ENCODE measurements at places on chromosomes 12 and 14. TPM values are rescaled to one million over a fixed set of nuclear protein-coding genes. Genes with fewer than 3 reads are reported as not detected.

DNA sequence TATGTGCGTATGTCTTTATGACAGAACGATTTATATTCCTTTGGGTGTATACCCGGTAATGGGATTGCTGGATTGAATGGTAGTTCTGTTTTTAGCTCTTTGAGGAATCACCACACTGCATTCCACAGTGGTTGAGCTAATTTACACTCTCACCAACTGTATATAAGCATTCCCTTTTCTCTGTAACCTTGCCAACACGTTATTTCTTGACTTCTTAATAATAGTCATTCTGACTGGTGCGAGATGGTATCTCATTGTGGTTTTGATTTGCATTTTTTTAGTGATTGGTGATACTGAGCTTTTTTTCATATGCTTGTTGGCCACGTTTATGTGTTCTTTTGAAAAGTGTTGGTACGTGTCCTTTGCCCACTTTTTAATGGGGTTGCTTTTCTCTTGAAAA lies 49.7 kb downstream of the FRS2 start:
- DNase-seq: no peak

DNA sequence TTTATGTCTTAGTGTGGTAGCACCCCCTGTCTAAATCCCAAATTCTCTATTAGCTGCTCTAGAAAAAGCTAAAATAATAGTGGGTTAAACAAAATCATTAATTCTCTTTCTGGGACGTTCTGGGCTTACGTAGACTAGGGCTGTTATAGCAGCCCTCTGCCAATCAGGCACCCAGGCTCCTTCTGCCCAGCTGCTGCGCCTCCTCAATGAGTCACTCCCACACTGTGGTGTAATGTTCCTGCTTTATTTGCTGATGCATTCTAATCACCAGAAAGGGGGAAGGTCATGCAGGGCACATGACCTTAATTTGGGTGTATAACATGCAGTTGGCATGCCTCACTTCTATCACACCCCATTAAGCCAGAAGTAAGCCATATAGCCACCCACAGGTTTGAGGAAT lies 294.5 kb downstream of the GALC start:
- no peak for DNase-seq

GRCh38 chr12:120928864-120929652 lies 24.9 kb upstream of the SPPL3 start:
- no peak for DNase-seq

GRCh38 chr14:54094765-54095164 lies 138.1 kb upstream of the BMP4 start:
- no peak for DNase-seq

DNA sequence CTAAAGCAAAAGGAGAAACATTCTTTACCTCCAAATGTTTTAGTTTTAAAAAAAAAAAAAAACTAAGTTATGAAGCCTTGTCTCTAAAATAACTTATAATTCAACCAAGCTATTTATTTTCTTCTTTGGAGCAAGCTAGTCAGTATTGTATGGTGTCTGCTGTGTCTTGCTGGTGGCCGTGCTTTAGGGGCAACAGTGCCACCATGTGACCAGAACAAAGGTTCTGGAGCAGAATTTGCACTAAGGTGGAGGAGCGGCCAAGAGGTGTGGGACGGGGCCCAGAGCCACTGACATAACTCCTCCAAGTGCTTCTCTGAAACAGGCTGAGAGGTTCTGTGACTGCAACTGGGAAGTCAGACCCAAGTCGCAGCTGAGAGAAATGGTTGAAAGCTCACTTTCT lies 4.5 kb downstream of the FICD start:
- DNase-seq: no peak

CDCA4 gene
- polyA plus RNA-seq: 2.5 TPM

DNA sequence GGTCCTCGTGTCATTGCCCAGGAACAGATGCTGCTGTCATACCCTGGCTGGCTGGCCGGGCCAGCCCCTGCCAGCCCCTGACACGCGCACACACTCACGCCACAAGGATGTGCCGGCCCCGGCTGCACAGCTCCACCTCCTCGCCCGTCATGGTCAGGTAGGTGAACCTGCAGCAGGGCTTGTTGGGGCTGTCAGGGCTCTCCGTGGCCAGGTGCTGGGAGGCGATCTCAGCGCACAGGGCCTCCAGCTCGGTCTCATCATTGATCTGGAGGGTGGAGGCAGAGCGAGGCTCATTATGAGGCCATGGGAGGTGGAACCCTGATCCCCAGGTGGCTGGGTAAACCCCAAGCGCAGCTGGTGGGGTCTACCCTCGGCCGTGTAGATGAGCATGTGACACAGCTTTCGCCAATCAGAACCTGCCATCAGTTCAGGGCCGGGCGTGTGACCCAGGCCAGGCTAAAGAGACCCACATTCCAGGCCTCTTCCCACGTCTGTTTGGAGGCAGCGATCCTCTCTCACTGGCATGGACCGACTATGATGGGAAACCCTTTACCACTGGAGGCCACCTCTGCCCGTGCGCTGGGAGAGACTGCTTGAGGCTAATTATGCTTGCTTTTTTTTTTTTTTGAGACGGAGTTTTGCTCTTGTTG lies 38.8 kb downstream of the TRAFD1 start:
- DNase-seq: no peak

NGB gene
- not detected for polyA plus RNA-seq

DNA sequence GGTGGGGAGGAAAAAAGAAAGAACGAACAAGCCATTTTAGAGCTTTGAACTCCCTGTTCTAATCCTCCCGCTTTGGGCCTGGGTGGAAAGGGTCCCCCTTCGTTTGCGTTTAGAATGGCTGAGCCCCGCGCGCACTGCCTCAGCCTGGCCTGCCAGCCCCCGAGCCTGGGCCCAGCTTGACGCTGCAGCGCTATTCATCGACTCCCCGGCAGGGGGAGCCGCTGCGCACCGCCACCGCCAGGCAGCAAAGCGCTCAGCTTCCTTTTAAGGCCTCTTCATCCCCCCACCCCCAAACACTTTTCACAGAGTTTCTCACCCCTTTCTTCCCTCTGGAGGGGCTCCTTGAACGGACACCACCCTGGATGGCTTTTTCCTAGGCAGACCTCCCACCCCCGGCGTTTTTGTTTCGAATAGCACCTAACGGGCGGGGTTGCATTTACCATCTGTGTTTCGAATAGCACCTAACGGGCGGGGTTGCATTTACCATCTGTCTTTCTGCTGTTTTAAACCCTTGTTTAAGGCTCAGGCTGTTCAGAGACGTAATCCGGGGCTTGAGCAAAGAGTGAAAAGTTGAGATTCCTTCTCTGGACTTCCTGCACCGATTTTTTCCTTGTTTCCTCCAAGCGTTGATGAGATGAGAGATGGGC lies 56.4 kb upstream of the PIWIL1 start:
- DNase-seq: no peak

DNA sequence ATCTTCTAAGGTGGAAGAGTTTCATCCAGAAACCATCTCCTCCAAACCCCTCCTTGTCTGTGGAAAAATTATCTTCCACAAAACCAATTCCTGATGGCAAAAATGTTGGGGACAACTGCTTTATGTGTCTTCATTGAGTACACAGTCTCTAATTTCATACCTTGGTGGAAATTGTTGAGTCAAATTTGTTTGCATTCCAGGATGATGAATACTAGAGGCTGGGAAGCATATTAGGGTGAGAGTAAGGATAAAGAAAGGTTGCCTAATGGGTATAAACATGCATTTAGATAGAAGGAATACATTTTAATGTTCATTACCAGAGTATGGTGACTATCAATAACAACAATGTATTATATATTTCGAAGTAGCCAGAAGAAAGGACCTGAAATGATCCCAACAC lies 98.2 kb downstream of the C12orf42 start:
- DNase-seq: no peak

DNA sequence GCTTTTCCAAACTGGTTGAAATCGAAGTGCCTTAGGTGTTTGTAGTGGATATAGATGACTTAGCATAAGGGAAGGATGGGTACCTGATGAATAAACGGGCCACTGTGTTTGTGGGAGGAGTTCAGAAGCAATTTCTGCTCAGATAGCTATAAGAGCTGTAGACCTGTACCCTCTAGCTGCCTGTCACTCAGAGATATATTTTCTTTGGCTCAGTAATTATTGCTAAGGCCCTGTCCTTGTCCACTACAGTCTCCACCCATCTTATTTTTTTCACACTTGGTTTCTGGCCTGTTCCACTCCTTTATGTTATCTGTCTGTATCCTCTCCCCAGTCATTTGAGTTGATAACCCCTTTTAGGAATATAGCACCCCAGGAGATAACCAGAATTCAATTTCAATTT lies 74.8 kb upstream of the RMST start:
- no peak for DNase-seq

DBX2 gene
- 0.38 TPM for polyA plus RNA-seq

DNA sequence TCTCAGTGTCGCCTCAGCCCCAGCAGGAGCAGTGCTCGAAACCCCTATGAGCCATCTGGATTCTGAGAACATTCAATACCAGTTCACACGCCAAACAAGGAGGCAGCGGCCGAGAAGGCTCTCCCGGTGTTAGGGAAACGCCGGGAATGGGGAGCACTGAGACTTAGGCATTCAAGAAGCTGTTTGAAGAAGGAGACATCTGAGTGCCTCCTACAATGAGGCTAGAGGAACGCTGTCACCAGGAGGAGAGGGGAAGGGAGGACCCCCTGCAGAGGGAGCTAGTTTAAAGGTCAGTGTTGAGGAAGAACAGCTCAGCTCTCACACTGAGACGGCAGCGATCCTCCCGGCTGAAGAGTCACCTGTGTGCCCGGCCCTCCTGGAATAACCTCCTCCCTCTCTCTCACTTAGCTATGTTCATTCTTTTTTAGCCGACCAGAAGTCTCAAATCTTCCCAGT lies 69.9 kb downstream of the SERPINA3 start:
- no peak for DNase-seq

DNA sequence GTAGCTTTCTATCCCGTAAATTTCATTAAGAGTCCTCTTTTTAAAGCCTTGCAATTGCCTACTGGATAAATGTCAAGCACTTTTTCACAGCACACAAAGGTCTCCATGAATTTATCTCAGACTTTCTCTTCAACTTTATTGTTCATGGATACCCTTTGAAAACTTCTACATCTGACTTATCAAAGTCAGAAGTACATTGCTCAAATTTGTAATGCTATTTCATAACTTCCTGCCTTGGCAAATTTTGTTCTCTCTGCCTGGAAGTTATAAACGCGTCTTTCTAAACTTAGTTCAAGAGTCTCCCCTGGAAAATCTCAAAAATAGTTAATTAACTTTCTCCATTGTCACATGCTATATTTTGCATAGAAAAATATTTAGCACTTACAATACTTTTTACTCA lies 55.9 kb upstream of the RERGL start:
- no peak for DNase-seq

DLK1 gene
- polyA plus RNA-seq: 0.07 TPM

GRCh38 chr12:2044165-2044564 lies 8.6 kb upstream of the CACNA1C start:
- no peak for DNase-seq

DNA sequence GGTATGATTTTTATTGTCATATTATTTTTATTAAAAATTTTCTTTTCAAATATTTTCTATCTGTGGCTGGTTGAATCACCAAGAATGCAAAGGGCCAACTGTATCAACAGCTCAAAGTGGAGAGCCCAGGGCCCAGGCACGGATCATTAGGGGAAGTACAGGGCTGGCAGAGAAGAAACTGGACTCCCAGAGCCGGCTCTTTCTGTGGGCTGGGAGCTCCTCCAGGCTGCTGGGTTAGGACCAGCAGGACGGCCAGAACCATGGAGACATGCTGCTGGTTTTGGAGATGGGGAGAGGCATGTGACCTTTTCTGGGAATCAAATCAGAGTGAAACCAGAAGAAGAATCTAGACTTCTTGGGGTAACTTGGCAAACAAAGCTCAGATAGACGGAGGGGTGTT lies 220.5 kb downstream of the CACNA1C start:
- DNase-seq: peak; percentile 90

DCAF11 gene
- 33.1 TPM for polyA plus RNA-seq

SERPINA9 gene
- not detected for polyA plus RNA-seq

DNA sequence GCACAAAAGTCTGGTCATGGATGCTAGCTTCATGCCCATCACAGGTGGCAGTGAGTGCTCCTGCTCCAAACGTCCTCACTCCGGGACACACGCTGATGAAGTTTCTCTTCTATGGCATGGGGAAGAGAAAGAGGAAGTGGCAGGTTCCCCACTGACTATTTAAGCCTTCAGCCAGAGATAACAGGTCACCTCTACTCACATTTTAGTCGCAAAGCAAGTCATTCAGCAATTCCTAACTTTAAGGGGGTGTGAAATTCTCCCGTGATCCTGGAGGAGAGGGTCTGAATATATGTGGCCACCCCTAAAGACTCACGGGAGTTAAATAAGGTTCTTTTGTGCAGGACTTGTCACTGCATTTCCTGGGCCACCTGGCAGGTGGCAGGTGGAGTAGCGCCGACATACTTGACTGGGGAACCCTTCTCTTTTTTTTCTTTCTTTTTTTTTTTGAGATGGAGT lies 18.8 kb upstream of the RCOR1 start:
- no peak for DNase-seq

- DNase-seq: no peak
Measured at GRCh38 chr12:106580671-106581508, 1.9 kb upstream of the RFX4 start.

GRCh38 chr12:47849261-47849660 lies 29.6 kb upstream of the HDAC7 start:
- no peak for DNase-seq

GRCh38 chr14:104966261-104966865 lies 11.8 kb downstream of the AHNAK2 start:
- peak; percentile 61 for DNase-seq

DNA sequence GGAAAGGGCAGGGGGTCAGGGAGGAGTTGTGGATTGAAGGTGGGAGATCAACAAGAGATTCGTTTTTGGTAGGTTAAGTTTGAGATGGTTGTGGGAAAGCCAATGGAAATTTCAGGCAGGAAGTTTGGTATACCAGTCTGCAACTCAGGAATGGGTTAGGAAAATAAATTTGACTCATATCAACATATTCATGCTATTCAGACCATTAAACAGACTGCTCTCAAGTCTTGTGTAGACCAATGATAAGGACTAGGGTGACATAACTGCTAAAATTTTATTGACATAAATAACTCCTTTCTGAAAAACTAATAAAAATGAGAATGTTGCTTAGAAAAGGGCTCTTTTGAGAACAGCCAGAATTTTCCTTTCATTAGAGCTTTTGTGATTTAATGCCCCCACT lies 60.0 kb downstream of the PLEKHA5 start:
- DNase-seq: no peak

GRCh38 chr12:3571724-3572123 lies 80.7 kb downstream of the PRMT8 start:
- DNase-seq: no peak

DNA sequence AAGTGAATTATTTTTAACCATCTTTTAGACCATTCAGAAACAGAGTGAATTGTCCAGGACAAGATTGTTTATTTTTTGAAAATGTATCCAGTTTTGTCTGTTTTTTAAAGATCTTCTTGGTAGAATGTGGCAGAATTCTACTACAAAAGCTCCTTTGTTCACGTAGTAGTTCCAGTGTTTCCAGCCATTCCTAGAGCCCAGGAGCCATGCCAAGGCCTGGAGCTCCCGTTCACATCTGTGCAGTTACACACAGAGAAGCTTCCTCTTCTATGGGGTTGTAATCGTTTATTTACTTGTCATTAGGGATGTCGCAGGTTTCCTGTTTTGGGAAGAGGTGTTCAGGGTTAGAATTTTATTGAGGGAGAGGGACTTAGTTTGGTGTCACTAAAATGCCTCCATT lies 409.8 kb downstream of the NPAS3 start:
- DNase-seq: no peak
